ENCODE measurements at places on chromosomes 7 and 10.
A peak's percentile ranks its signal among the peaks of the same experiment; 100 is the strongest.

DNA sequence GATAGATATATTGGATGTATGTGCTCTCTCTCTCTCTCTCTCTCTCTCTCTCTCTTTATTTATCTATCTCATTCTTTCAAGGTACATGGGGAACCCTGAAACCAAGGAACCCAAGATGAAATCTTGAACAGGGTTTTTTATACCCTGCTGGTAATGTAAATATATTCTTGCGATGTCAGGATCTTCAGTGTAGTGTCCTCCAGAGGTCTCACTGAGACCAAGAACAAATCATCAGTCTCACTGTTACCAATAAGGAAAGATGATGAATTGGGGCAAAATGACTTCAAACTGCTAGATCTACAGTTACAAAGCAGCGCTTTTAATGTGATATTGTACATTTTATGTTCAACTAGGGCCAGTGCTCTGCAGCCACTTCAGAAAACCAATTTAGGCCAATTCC, 423.5 kb downstream of the ANKRD7 start:
- DNase-seq: no peak

GRCh38 chr7:26563406-26563805, 271.7 kb downstream of the SNX10 start:
- no peak for DNase-seq

- DNase-seq: no peak
Observed at GRCh38 chr10:114565066-114565465, 93.0 kb downstream of the ABLIM1 start.

DNA sequence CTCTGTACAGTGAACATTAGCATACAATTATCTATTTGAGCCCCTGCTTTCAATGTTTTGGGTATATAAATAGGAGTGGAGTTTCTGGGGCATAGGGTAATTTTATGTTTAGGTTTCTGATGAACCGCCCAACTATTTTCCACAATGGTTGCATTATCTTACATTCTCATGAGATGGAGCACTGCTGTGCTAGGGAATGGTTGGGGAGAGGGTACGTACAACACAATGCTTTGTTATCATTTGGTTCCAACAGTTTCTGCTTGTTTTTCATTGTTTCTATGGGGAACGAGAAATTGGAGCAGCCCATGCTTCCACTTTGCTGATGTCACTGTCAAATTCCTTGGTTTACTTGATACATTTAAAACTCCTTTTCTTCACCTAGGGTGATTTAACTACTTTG, 1115.3 kb downstream of the REEP3 start:
- no peak for DNase-seq

GRCh38 chr7:70035519-70035918, 437.2 kb downstream of the AUTS2 start:
- DNase-seq: no peak

DNA sequence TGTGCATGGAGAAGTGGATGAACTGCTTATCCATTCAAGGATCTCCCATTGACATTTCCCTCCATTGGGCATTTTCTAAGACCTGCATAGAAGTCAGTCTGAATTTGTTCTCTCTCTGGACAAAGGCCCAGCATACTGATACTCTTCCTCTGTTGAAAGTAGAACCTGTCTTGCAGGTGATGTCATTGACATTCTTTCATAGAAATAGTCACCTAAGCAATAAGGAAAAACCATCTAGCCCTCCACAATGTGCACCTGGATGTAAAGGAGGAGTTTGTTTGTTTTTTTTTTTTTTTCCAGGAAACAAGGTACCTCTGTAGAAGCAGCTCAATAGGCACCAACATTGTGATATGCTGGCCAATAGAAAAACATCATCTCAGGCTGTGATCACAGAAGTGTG, 150.4 kb downstream of the DPY19L1 start:
- DNase-seq: no peak

GRCh38 chr10:126177417-126178030, 210.8 kb downstream of the ADAM12 start:
- DNase-seq: no peak

DNA sequence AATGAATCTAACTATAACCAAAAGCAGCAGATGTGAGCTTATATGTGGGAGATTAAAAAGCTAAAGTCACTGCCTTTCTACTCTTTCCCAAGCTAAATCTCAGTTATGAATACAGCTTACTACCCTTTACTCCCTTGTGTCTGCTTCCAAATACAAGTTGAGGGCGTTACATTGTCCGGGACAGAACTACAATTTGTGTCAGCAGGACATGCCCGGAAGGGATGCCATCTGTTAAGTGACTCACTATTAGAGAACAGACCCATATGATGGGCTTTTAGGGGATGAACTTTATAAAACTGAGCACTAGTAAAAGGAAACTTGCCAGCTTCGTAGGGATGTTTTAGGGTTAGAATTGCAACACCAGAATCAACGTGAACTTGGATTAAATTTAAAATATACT, 299.7 kb upstream of the CSTF2T start:
- DNase-seq: no peak

DNA sequence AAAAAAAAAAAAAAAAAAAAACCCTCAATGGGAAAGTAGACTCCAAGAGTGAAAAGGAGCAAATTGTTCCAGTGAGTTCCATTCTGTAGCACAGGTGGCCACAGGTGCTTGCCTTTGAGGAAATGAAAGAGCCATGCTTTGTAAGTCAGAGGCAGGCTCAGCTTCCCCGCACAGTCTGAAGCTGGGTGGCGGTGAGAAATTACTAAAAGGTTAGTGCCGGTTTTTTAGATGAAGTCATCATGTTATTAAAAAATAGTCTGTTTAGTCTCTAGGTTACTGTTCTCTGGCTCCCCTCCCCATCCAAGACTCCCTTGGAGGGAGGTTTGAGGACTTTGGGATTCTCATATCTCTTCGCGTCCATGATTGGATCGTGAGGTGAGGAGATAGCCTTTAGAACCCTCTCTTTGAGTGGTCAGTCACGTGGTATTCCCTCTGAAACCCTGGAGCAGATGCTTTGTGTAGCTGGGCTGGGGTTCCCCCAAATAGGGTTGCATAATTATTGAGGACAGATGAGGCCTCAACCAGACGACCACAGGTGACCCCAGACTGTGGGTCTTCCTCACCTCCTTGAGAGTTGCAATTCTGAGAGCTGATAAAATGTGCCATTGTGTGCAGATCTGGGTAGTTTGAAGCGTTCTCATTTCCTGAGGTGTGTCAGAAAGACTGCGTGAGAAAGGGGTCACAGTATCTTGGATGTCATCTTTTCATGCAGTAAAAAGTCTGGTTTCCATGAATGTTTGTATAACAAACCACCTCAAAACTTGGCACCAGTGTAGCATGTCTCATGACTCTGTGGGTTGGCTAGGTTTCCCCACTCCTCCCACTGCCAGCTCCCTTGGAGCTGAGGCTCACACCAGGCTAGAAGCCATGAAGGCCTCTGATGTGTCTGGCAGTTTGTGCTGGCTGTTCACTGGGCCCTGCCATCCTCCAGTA, 27.1 kb downstream of the OGDH start:
- peak; percentile 53 for DNase-seq

DNA sequence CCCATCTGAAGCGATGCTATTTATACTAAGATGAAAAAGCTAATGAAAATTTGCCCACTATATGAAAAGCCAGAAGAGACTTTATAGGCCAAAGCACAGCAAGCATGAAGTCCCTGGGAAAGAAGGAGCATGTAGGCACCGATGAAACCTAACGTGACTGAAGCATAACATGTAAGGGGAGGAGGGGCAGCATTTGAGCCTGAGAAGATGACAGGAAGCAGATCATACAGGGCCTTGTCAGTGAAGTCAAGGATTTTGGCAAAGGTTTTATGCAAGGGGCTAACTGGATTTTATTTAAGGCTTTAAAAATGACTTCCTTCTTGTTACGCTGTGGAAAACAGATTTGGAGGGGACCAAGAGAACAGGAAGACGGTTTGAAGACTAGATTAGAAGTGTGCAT, 744.0 kb downstream of the PHTF2 start:
- DNase-seq: no peak

DNA sequence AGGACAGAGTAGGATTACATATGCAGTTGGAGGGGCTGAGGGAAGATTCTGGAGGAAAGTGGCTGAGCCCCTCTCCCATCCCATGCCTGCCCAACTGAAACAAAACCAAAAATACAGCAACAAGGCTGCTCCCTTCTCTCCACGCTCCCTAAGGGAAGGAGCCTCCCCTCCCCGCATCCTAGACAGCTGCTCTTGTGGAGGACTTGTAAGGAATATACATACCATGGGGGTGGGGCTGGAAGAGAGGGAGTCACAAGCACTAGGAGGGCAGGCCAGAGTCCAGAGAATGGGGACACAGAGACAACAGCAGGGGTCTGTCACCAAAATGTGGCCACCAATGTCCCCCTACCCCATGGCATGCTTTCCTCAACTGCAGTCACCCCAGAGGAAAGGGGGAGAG, 13.2 kb downstream of the LDB1 start:
- no peak for DNase-seq

DNA sequence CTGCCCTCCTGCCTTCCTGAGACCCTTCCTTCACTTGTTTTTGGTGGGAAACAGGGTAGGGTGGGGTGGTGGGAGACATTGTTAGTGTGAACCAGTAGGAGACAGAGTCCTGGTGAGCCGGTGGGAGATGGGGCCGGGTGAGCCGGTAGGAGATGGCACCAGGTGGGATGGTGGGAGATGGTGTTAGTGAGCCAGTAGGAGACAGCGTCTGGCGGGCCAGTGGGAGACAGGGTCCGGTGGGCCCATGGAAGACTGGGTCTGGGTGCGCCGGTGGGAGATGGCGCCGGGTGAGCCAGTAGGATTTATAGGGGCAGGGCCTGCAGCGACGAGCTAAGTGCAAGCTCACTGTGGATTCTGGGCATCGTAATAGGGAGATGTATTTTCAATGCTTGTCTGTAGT, 116.8 kb downstream of the TRRAP start:
- DNase-seq: no peak

- DNase-seq: no peak
Observed at GRCh38 chr10:132382231-132382922, 14.6 kb upstream of the PWWP2B start.

GRCh38 chr7:93958651-93959050, 37.1 kb downstream of the GNG11 start:
- no peak for DNase-seq

DNA sequence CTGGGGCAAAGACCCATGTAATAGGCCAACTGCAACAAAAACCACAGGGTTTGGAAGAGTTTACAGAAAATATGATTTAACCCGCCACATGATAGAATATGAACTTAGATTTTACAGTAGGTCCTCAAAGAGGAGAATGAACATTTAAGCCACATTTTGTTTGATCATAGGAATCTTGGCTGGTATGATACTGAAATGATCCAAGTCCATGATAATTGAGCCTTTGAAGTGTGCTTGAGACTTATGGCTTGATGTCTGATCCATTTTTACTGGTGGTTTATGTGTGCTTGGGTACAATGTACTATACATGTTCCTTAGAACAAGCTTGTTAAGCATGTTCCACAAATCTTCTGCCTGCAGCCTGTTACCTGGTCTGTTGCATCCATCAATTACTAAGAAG, 41.8 kb upstream of the PDSS1 start:
- no peak for DNase-seq

DNA sequence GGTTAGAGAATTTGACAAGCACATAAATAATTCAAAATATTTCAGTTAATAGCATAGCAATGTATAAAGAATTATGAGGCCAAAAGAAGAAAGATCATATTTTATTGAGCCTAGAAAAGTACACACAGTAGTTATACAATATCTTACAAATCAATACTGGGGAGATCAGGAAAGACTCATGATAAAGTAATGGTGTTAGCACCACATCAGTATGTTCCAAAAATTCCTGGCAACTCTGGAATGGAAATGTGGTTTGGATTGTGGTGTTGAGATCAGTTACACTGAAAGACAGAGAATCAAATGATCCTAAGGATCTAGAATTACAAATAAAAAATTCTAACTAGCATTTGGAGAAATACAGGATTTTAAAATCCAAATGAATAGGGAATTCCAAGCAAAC, 420.5 kb upstream of the CNTNAP2 start:
- no peak for DNase-seq

DNA sequence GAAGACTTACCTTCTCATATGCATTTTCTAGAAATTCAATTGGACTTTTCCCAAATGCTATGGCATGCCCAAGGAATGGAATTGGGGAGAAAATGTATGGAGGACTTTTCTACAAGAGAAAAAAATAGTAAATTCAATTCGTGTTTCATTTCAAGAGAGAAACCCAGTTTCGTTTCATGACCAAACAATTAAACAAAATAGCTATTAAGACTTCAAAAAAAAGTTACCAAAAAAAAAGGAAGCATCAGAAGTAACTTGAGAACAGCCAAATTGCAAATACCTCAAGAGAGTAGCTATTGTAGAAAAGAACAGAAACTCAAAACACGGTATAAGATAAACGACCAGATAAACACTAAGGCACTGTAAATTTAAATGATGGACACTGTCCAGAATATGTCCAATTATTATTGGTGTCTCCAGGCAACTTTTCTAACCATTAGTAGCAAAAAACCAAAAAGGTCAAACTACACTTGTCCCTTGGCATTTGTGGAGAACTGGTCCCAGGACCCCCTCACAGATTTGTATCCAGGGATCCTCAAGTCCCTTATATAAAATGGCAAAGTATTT, 2.4 kb downstream of the CYP51A1 start:
- peak; percentile 80 for DNase-seq

DNA sequence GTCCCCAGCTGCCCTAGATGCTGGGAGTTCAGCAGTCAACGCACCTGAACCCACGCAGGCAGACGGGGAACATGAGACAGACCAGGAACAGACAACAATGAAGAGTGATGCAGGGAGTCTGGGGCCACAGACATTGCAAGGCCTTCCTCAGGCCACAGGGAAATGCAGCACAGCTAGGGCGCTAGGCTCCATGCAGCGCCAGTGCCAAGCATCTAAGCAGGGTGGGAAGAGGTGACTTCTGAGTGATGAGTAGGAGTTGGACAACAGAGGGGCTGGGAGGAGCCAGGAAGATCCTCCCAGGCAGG, 7.7 kb upstream of the RET start:
- DNase-seq: no peak

GRCh38 chr10:86644152-86644793, 10.1 kb upstream of the OPN4 start:
- peak; percentile 62 for DNase-seq

DNA sequence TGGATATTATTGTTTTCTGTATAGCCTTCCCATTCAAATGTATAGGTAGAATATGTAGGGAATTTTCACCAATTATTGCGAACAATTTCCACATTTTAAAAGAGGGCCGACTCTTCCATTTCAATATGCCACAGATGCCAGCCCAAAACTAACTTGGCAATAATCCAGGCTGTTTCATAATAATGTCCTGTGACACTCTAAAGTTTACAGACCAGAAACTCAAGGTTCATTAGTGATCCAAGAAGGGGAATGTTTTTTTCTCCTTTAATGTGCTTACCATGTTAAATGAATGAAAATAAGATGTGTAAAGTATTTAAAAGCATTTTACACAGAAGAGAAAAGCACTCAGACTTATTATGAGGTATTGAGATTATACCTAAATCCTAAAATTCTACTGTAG, 63.0 kb upstream of the FAM3C start:
- DNase-seq: no peak
